H54 (cell line): ENCODE measurements at places on chromosomes 6 and 20.

GRCh38 chr20:10611357-10611756, 62.4 kb downstream of the JAG1 start:
- no peak for DNase-seq

DNA sequence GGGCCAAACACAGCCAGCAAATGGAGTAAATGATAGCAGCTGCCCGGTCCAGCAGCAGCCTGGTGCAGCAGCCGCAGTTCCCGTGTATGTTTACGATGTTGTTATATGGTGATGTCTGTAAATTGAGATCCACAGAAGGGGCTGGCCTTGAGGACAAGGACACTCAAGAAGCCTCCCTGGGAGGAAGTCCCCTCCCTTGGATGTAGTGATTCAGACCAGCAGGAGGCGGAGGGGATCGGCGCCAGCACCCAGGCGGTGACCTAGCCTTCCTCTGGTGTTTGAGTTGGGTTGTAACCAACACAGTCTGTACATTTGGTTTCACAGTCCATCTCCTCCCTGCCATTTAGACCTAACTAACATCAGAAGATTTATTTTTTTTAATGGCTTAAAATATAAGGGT, 187.8 kb downstream of the SYNDIG1 start:
- peak; percentile 78 for DNase-seq

DNA sequence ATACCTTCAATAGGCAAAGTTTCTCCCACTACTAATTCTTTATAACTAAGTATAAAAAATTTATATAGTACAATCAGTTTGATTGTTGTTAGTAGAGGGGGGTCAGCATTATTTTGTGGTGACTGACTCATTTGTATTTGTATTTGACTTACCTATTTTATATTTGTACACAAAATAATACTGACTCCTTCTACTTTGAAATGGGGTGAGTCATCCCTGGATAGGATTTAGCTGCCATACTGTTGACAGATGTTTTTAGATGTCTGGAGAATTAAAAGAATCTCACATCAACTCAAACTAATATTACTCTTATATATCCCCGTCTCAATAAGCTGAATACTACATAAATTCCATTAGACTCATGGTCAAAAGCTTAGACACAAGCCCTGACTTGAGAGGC, 114.9 kb downstream of the FRK start:
- DNase-seq: no peak

GRCh38 chr20:3203315-3204123, 963 bp downstream of the DDRGK1 start:
- peak; percentile 52 for DNase-seq

GRCh38 chr6:47162231-47162630, 120.1 kb upstream of the ADGRF1 start:
- no peak for DNase-seq

- DNase-seq: no peak
These were observed 177.5 kb upstream of the MMS22L start for GRCh38 chr6:97460394-97461080.

DNA sequence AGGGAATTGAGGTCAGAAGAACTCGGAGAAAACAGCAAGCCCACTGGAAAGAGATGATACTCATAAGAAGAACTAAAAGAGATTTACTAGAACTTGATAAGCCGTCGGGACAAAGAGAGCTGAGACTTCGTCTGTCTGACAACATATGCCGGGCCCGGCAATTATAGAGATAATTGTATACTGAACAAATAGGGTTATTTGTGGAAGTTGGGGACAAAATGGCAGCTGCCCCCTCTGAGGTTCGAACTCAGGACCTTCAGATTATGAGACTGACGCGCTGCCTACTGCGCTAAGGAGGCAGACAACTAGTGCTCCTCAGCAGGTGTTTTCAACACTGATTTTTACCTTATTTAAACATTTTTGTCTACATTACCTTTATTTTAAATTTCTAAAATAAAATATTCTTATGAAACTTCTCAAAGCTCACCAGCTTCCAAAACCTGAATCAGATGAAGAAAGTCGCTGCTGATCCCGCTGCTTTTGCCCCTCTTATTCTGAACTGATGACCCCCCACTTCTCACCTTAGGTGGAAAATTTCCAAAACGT, 29.3 kb upstream of the TRIM27 start:
- no peak for DNase-seq
